ENCODE measurements at places on chromosomes 2 and 18.

DNA sequence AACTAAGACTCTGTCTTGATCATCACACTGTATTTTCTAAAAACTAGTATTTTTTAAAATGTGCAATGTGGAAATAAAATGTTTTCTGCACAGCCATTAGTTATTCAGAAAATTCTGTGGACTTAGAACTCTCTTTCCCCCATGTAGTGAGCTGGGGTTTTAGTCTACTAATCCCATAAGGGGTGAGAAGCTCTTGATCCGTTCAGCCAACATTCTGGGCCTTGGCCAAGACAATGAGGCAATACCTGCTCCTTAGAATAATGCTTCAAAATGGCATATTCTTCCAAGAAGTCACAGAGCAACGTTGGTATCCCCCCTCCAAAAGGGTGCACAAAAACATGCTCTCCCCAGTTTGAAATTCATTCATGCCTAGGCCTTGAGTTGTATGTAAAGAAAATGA is 4.0 kb downstream of the REEP1 start:
- DNase-seq: no peak

DNA sequence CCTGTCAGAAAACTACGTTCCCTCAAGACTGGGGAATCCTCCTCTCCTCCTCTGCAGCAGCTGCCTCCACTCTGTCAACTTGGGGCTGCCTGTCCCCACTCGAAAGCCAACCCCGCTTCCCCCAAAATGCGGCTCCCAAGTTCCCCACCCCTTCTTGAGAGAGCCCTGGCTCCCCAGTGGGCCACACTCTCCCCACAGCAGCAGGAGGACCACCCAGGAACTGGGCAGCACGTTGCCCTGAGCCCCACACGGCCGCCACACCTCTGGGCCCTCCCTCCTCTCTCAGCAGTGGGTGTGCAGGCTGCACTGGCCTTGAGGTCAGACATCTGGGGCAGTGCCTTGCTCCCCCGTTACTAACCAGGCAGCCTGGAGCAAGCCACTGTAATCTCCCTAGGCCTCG is 9.6 kb upstream of the TEX51 start:
- DNase-seq: no peak

GRCh38 chr18:54743605-54743995 is 84.7 kb upstream of the RAB27B start:
- no peak for DNase-seq

DNA sequence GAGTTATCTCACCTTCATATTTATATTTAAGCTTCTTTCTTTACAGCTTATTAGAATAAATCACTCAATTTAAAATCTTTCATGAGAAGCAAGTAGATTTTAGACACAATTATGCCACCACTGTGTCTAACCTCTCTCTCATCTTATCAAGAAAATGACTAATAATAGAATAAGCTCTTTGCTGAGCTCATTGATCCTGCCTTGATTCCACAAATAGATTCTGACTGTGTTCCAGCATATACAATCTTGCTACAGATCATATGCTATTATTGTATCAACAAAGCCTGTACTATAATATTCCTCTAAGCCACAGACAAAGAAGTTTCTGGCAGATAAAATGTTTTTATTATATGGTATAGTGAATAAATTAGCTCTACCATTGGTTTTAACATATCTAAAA is 168.7 kb upstream of the GULP1 start:
- DNase-seq: no peak

DNA sequence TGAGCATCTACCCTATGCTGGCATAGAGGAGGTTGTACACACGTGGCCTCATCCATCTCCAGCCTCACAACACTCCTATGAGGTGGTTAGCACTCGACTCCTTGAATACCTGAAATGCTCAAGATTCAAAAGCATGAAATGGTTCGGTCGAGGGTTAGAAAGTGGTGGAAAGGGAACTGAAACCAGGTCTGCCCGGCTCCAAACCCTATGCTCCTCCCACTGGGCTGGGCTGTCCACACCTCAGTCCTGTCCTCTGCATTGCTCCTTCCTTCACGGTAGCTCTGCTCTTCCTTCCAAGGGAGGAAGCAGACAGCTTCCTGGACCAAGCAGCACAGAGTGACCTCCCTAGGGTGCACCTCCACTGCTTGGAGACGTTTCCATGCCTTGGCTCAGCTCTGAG is 565.2 kb upstream of the ID2 start:
- DNase-seq: no peak

GRCh38 chr2:163465440-163465839 is 270.4 kb downstream of the FIGN start:
- DNase-seq: no peak

DNA sequence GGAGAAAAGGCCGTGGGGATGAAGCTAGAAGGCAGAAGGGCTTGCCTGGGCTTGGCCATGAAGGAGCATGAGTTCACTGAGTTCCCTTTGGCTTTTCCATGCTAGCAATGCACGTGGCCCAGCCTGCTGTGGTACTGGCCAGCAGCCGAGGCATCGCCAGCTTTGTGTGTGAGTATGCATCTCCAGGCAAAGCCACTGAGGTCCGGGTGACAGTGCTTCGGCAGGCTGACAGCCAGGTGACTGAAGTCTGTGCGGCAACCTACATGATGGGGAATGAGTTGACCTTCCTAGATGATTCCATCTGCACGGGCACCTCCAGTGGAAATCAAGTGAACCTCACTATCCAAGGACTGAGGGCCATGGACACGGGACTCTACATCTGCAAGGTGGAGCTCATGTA is 2.9 kb downstream of the CTLA4 start:
- no peak for DNase-seq

GRCh38 chr2:127563458-127564428 is 28.3 kb downstream of the MYO7B start:
- DNase-seq: peak; percentile 85

Data from activated CD4-positive, alpha-beta T cell treated with anti-CD3 and anti-CD28 coated beads, Interleukin-2, Interleukin-4, amounts not matched to agents 100 ng/mL and 50 ng/mL, durations not matched to agents 16 hours and 8 hours (primary cell).